Stimulated activated CD8-positive, alpha-beta memory T cell treated with anti-CD3 and anti-CD28 coated beads, Interleukin-12 subunit alpha, Interleukin-12 subunit beta, amount 100 ng/mL, for 1 hour (primary cell): ENCODE measurements at places on chromosomes 13 and 19.

GRCh38 chr19:13411899-13412298 is 94.4 kb downstream of the CACNA1A start:
- no peak for DNase-seq

DNA sequence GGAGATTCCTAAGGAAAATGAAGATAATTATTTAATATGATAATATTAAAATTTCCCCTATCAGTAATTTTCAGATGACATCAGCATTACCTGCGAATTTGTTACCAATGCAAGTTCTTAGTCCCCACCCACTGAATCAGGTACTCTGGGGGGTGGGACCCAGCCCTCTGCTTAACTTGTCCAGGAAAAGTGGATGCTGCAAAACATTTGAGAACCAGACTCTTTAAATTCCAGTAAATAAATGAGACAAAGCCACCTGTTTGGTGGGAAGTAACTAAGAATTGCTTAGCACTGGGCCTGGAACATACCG is 495 bp upstream of the ZNF599 start:
- no peak for DNase-seq

- DNase-seq, result no peak
These were observed 301.4 kb downstream of the SLITRK5 start for GRCh38 chr13:87972568-87972967.

GRCh38 chr13:48891586-48891985 is 84.1 kb upstream of the FNDC3A start:
- no peak for DNase-seq

DNA sequence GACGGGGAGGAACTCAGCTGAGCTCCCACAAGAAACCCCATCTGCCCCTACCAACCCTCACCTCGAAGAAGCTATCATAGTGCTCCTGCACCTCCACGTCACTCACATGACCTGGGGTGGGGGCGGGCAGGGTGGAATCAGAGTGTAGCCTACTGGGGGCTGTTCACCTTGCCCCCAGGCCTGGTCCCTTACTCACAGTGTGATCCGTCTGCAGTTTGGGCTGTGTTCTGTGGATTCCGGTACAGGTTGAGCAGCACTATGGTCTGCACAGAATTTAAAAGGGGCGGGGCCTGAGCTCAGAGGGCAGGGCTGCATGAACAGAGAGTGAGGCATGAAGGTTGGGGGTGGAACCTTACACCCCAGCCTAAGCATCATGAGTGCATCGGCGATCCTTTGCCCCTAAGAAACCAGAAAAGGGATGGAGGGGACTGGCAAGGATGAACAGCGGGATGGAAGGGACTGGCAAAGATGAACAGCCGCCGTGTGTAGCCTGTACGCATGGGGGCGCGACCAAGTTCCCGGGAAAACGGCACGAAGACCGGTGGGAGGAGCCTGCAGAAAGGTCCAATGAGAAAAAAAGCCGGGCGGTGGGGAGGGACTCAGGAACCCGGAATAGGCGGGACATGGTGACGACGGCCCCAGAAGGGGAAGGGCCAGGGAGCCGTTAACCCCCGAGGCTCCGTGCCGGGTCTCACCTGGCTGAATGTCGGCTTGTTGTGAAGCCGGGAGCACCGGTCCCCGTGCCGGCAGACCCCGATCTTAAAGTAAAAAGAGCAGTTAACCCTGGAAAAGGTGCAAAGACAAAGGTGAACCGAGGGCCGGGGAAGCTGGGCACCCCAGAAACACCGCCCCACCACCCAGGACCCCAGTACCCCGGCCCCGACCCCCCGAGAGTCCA is 539 bp downstream of the U2AF1L4 start:
- peak; percentile 87 for DNase-seq

DNA sequence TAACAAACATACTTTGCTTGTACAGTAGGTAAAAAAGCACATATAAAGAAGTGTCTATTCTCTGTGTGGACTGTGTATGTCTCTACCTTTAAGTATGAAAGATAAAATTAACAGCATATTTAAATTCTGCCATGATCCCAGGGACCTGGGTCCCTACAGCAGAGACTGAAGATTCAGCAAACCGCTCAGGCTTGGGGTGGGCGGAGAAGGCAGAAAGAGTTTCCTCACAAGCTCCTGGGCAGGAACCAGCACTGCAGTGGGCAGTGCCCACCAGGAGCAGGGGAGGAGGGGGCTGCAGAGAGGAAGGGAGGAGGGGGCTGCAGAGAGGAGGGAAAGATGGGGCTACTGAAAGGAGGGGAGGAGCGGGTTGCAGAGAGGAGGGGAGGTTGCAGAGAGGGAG is 44.6 kb upstream of the GRTP1 start:
- no peak for DNase-seq

- no peak for DNase-seq
These were observed 884.2 kb downstream of the DIAPH3 start for GRCh38 chr13:59279576-59279975.

GRCh38 chr13:44574466-44574855 is 1.7 kb downstream of the TSC22D1 start:
- DNase-seq, result no peak

- no peak for DNase-seq
These were observed 8.3 kb downstream of the FPR1 start for GRCh38 chr19:51743405-51743804.

- DNase-seq, result no peak
These were observed 32.8 kb downstream of the TMEM161A start for GRCh38 chr19:19105365-19106055.

GRCh38 chr19:49488046-49488862 is 846 bp downstream of the RPL13A start:
- no peak for DNase-seq

- DNase-seq, result no peak
These were observed 647 bp upstream of the ELF1 start for GRCh38 chr13:41019578-41020347.

- DNase-seq, result peak; percentile 3
These were observed 45.8 kb upstream of the RGCC start for GRCh38 chr13:41411522-41411921.

GRCh38 chr19:29121684-29122083 is 91.3 kb downstream of the UQCRFS1 start:
- no peak for DNase-seq

DNA sequence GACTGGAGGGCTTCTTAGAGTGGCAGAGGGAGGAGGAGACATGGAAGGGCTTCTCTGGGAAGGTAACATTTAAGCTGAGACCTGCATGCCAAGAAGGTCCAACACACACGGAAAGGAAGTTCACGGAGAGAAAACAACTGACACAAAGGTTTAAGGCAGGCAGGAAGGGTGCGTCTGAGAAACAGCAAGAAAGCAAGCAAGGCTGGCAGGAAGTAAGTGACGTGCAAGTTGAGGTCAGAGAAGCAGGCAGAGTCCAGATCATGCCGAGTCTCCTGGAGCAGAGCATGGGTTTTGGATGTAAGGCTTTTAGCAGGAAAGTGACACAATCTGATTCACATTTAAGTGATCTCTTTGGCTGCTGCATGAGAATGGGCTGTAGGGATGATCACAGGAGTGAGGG is 60.5 kb downstream of the ATP7B start:
- DNase-seq, result no peak
